ENCODE measurements at places on chromosomes 2 and 18.

GRCh38 chr2:178219247-178219646 lies 24.9 kb downstream of the OSBPL6 start:
- no peak for DNase-seq

- no peak for DNase-seq
Observed at GRCh38 chr2:39413063-39413737, 23.9 kb downstream of the MAP4K3 start.

DNA sequence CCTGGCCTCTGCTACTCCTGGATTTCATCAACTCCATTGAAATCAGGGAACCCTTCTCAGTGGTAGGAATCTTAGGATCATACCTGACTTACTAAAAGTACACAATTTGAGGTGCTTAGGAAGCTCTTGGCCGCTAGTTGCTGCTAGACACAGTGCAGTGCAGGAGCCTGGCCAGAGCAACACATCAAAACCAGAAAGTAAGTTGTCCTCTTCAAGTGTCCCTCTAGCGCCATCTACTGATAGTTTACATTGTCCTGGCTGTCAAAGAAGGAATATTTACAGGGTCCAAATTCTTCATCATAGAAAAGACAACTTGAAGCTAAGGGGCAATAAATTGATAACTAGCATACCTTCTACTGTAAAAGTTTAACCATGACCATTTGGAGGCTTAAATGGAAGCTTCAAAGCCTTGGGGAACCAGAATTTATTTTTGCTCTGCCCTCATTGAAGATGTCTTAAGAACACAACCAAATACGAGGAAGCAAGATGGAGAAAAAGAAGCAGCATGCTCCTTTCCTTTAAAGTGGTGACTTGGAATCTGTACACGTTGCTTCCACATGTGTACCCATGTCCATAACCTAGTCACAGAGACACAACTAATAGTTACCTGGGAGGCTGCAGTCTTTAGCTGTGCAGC lies 889.1 kb upstream of the GCFC2 start:
- DNase-seq = peak; percentile 68

GRCh38 chr2:203772456-203773165 lies 66.2 kb downstream of the CD28 start:
- no peak for DNase-seq

GRCh38 chr2:188978291-188979081 lies 4.3 kb downstream of the COL3A1 start:
- DNase-seq = peak; percentile 81

DNA sequence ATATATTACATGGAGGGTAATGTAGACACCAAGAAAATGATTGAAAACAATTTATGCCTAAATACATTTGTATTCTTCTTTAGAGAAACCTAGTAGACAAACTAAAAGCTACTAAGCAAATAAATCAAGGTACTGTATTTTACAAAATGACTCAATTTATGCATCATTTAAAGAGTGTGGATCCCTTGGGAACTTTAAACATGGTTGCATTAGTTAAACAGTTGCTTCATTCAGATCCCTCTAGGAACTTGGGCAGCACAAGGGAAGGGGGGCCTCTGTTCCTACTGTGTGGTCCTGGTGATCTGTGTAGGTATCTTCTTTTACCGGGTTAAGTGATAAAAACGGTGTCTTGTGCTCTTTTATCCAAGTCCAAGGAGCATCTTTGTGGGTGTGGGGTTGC lies 31.5 kb upstream of the ATP8B1 start:
- DNase-seq = no peak
